ENCODE measurements at places on chromosomes 7 and 10. TPM values are rescaled to one million over a fixed set of nuclear protein-coding genes. Genes with fewer than 3 reads are reported as not detected.
A peak's percentile ranks its signal among the peaks of the same experiment; 100 is the strongest.

DNA sequence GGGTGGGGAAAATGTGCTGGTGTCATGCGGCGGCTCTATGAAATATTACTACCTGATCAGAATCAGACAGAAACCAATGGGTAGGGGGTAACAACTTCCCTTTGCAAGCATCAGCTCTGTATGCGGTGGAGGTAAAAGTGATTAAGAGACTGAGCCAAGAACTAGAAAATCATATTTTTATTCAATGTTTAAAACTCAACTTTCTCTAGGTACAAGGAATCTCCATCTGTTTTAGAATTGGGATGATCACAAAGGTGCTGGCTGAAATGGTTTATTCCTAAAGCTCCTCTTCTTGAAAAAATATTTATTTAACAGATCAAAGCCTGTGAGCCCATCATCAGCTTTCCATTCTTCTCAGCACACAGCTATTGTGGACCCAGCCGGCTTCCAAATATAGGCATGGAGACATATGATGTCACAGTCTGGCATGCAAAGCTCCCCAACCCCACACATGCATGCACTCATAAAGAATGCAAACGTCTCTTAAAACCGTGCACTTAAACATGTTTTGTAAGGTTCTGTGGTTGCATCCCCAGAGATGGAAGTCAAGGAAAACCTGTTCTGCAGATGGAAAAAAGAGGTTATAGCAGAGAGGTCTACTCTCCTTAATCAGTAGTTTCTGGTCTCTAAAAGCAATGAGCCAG lies 126.0 kb downstream of the SKIDA1 start:
- no peaks in the 10 kb centered on the region for H3K36me3 ChIP-seq
- peak; percentile 13 for DNase-seq
- no peaks in the 10 kb centered on the region for H3K27me3 ChIP-seq
- H3K4me3 ChIP-seq, result no peak overlapping the region
- no peaks in the 10 kb centered on the region for H3K4me1 ChIP-seq

VSTM4 gene
- polyA plus RNA-seq, result 0.81 TPM

DNA sequence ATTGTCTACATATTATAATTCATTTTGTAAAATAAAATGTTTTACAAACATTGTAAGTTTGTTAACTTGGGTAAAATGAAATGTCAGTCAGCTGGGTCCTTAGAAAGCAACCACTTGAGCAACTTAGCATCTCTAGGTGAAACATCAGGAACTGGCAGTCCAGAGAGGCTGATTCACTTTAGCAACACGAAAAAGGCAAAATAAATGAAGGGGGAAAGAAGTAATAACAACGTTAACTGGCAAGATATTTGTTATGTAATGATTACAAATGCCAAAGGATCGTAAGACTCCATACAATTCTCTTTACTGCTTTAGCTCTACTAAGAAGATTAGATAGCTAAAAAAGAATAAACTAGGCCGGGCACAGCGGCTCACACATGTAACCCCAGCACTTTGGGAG lies 5.0 kb downstream of the PDZD8 start:
- H3K27ac ChIP-seq, result peak overlapping the region; percentile 8
- H3K4me1 ChIP-seq, result peaks cover 25% of the 10 kb centered on the region
- H3K4me3 ChIP-seq, result no peak overlapping the region

GRCh38 chr10:59873896-59874295 lies 32.5 kb downstream of the CCDC6 start:
- no peak for DNase-seq
- no peak overlapping the region for H3K27ac ChIP-seq
- no peak overlapping the region for H3K4me3 ChIP-seq
- H3K4me1 ChIP-seq, result peaks cover 27% of the 10 kb centered on the region

- H3K4me1 ChIP-seq, result no peaks in the 10 kb centered on the region
- H3K4me3 ChIP-seq, result no peak overlapping the region
- no peaks in the 10 kb centered on the region for H3K27me3 ChIP-seq
- H3K27ac ChIP-seq, result no peak overlapping the region
- no peak for DNase-seq
Observed at GRCh38 chr7:115096262-115096661, 174.4 kb downstream of the MDFIC start.

DNA sequence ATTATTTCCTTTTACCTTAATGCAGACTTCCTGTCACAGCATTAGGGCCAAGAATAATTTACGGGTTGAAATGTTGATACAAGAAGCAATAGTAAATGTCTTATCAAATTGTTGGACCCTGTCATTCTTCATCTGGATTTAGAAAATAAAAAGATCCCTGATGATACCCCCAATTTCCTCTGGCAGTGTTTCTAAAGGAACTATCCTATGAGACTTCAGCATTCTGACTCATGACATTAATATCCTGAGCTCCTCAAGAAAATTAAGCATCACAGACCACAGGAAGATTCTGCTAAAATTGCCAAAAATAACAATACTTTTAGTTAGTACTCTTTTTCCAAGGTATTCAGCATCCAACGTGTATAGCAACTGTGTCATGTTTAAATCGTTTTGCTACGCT lies 490.5 kb upstream of the ANKRD30A start:
- no peaks in the 10 kb centered on the region for H3K27me3 ChIP-seq
- no peak overlapping the region for H3K27ac ChIP-seq
- DNase-seq, result no peak
- no peaks in the 10 kb centered on the region for H3K4me1 ChIP-seq

All from small intestine (tissue), 16 donors.